ENCODE measurements at places on chromosomes 4 and X.

DNA sequence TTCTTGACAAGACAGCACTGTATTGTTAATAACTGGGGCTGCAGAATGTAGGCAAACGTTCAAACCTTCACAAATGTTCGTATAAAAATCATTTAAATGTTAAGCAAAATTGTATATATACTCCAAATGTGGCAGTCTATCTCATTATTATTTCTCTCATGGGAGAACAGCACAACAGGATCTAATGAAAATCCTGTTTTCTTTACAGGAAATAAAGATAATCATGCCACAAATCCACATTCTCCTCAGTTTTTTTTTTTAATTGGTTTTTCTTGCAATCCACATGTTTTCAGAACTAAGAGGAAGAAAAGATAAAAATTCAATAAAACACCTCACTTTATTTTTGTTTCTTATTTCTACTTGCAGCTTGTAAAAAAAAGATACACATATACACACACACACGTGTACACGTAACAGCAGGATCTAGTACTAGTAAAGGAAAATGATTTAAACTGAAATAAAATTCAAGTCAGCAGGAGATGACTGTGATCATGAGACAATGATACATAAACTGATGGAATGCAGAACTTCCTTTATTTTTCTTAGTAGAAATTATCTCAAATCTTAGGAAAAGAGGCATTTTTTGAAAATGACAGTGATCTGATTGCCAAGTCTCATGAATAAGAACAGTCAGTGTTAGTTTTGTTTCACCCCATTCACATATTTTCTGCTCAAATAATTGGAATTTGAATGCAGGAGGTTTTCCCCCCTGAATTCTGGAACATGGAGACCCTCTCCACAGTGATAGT lies 11.3 kb downstream of the APBB2 start:
- no peak for DNase-seq

- DNase-seq = no peak
Measured at GRCh38 chrX:133661962-133662839, 246.9 kb upstream of the GPC4 start.

DNA sequence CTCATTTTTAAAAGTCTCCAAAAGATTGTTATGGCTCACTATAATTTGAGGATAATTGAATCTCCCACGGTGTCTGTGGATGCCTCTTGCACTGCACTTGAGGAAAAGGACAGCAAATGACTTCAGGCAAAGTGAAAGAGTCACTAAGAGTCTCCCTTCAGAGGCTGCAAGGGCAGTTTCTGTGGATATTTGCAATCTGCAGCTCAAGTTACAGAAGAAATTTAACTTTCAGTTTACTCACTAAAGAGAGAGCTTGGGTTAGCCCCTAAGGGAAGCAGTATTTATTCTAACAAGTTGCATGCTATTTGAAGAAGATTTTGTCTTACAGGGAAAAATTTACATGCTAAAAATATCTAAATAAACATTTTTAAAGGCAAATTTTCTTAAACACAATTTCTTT lies 912.0 kb upstream of the TENM3 start:
- DNase-seq = no peak

DNA sequence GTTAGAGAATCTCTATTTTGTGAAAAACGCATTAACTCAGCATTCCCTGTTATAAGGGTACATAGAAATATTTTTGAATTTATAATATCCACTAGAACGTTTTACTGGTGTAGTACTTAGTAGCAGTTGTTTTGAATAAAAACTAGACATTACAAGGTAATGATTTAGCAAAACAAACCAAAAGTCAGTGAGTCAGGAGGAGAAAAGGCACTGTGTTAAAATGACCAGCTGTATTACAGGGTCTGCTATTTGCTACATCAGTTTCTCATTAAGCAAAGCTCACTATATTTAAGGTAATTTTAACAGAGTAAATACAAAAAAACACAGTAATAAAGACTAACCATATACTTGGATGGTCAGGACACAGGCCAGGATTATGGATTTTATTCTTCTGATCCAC lies 152.8 kb downstream of the RASL11B start:
- DNase-seq = no peak

DNA sequence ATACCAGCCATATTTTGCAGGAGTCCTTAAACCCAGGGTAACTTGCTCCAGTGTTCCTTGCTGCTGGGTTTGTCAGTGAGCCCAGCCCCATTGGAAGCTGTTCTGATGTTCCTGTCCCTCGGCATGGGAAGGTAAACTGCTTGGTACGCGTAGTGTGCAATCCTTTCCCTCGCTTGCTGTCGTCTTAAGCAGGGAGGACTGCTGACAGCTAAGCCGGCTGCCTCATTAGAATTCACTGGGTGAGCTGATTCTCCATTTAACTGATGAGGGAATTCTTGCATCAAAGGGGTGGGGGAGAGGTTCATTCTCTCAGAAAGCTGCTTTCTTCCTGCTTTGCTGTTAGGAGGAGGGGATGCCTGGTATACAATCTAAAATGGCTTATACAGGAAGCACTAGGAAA lies 164.6 kb downstream of the MID1IP1 start:
- no peak for DNase-seq

All from stimulated activated CD4-positive, alpha-beta T cell treated with anti-CD3 and anti-CD28 coated beads, TNF-alpha, amount 100 ng/mL, for 24 hours (primary cell).